ENCODE measurements at places on chromosomes 7 and 10. TPM values are rescaled to one million over a fixed set of nuclear protein-coding genes. Genes with fewer than 3 reads are reported as not detected.
A peak's percentile ranks its signal among the peaks of the same experiment; 100 is the strongest.

The SPDYE11 gene
- not detected for total RNA-seq

The LRRN3 gene
- total RNA-seq, result 0.90 TPM

The STEAP2 gene
- 0.05 TPM for total RNA-seq

The ZNF467 gene
- total RNA-seq, result 5.4 TPM

The ADO gene
- 17.1 TPM for total RNA-seq

The CPA1 gene
- not detected for total RNA-seq

The PGAM1 gene
- 92.6 TPM for total RNA-seq

The HMX3 gene
- 0.33 TPM for total RNA-seq

The SCIN gene
- not detected for total RNA-seq

The ZNF239 gene
- 0.85 TPM for total RNA-seq

DNA sequence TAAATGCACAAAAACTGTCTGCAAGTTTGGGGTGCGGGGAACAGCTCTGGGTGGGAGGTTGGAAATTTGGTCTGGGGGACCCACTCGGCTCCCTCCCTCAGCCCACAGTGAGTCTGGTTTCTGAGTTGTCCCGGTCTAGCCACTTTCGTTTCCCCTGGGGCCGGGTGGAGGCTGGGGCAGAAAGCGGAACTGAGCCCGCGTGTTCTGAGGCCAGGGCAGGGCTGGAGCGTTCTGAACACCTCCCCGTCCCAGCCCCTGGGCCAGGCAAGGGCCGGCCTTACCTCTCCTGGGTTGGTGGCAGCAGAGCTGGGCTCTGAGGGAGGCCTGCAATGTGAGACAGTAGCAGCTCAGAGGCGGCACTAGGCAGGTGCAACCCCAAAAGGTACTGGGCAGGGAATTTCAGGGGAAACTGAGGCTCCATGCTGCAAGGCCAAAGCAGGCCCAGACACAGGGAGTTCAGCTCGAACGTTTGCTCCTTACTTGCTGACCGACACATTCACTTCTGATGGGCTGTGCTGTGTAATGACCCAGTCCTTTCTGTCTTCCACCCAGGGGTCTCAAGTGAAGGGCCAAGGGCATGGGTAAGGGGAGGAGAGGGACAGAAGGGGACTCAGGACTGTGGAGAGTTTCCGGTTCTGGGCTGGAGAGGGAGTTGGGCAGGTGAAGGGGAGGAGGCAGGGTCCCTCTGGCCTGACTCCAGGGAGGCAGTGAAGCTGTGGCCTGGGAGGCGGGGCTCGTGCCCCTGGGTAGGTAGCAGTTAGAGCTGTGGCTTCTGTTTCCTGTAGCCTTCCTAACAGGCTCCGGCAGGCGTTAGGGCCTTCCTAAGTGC is 3.0 kb downstream of the IRF5 start:
- DNase-seq, result peak; percentile 34

DNA sequence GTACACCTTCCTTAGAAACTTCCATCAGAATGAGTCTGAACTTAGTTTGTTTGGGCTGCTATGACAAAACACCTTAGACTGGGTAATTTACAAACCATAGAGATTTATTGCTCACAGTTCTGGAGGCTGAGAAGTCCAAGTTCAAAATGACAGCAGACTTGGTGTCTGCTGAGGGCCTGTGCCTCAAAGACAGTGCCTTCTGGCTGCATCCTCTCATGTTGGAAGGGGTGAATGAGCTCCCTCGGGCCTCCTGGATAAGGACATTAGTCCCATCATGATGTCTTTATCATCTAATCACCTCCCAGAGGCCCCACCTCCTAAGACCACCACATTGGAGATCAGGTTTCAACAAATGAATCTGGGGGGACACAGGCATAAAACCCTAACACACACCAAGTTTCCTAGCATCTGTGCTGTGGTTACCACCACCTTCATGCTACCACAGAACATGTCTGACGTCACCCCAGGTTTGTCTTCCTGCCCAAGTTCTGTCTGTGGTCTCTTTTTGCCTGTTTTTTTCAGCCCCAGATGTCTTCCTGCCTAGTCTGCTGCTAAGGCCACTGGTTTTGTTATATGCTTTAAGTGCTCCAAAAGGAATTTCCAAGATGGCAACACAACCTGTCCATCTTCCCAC is 150.9 kb upstream of the COBL start:
- DNase-seq, result no peak

DNA sequence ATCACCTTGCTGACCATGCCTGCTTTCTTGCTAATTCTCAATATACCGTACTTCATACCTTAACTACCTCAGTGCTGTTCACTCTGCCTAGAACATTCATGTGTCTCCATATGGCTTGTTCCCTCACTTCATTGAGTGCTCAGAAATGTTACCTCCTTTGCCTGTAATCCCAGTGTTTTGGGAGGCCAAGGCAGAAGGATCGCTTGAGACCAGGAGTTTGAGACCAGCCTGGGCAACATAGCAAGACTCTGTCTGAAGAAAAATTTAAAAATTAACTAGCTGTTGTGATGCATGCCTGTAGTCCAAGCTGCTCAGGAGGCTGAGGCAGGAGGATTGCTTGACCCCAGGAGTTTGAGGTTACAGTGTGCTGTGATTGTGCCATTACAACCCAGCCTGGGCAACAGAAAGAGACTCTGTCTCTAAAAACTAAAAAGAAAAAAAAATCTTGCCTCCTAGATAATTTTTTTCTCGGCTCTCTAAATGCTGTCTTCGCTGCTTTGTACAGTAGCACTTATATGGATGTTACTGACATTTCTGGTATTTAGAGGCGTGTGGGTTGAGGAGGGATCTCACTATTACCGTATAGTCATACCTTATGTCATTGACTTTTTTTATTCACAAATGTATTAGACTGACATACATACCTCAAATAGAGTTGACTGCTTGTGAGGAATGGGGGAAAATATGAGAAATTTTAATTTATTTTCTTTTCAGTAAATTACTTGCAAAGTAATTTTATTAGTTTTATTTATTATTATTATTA is 63.7 kb downstream of the LCOR start:
- DNase-seq, result no peak

- DNase-seq, result peak; percentile 51
These were observed 17.7 kb downstream of the GIMAP5 start for GRCh38 chr7:150754951-150755350.

- no peak for DNase-seq
These were observed 139.5 kb downstream of the PLCE1 start for GRCh38 chr10:94133239-94133638.

DNA sequence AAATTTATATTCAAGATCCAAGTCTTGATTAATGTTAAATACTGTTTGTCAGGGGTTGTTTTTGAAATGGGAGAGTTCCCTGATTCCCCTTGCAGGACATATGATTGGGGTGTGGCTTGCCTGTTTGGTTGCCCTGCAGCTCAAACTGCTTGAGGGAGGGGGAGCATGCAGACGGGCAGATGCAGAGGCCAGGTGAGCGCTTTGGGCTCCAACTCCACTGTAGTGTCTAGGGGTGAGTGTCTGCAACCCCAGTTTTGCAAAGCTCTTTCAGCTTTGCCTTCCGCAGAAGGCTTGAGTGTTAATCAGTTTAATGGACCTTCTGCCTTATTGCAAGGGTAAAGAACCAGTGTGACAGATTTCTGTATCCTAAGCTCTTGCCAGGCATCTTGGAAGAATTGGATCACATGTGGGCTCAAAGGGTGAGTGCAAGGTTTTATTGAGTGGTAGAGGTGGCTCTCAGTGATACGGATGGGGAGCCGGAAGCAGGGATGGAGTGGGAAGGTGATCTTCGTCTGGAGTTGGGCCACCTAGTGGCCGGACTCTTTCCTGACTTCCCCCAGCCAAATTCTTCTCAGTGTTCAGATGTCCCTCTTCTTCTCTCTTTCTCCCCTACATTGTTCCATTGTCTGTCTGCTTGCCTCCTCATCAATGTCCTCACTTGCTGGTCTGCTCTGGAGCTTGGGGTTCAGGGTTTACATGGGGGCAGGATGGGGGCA is 479.7 kb downstream of the ATRNL1 start:
- DNase-seq, result no peak

GRCh38 chr7:71454981-71455380 is 323.0 kb downstream of the GALNT17 start:
- no peak for DNase-seq

- DNase-seq, result no peak
These were observed 12.6 kb downstream of the FKBP6 start for GRCh38 chr7:73340514-73340913.

DNA sequence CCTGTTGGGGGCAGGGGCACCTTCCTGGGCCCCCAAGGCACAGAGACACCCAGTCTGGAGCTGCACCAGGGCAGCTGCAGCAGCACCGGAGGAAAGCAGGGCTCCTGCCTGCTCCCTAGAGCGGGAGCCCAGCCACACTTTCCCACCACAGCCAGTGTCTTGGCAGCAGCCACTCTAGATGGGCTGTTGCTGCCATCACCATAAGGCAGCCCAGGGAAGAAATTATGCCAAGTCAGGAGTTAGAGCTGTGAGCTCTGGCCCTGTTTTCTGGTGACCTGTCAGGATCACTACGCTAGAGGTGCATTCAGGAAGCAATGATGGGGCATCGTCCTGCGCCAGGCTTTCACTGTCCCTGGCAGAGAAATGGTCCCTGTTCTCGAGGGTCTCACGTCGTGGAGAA is 38.0 kb upstream of the ZNRF2 start:
- no peak for DNase-seq

DNA sequence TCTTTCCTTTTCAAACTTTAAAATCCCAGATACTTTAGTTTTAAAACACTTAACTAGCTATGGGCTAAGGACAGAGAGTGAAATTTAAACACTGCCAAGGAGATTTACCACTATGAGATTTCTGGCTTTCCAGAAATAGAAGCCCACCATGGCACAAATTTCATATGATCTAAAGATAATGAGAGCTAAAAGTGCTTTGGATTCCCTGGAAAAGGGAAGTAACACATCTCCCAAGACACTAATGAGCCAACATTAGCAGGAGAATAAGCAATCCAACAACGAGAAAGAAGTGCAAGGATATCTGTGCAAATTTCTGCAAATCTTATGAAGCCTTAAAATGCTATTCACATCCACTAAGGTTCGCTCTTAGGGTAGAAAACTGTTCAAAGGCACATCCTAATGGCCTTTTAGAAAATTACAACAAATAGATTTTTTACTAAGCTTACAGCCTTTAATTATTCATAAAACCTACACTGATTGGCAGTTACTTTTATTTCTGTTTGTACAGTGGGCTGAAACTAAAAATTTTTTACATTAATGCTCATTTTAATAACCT is 100.3 kb downstream of the RAPGEF5 start:
- no peak for DNase-seq

DNA sequence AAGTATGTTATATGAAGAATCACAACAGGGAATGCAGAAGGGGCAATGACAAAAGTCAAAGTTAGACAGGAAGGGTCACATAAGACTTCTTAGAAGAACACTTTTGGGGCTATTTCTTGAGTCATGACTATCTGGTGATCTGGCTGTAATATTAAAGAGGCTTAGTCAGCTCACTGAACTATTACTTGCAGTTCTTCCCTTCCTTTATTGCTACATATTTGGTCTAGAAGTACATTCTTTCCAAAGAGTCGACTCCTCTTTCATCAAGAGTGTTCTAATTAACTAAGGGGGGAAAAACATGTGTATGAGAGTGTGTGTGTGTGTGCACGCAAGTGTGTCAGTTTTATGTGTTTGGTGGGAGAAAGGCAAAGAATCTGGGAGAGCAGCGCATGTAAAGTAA is 247.3 kb upstream of the LRRTM3 start:
- DNase-seq, result no peak

GRCh38 chr10:33295851-33296250 is 38.6 kb downstream of the NRP1 start:
- no peak for DNase-seq

DNA sequence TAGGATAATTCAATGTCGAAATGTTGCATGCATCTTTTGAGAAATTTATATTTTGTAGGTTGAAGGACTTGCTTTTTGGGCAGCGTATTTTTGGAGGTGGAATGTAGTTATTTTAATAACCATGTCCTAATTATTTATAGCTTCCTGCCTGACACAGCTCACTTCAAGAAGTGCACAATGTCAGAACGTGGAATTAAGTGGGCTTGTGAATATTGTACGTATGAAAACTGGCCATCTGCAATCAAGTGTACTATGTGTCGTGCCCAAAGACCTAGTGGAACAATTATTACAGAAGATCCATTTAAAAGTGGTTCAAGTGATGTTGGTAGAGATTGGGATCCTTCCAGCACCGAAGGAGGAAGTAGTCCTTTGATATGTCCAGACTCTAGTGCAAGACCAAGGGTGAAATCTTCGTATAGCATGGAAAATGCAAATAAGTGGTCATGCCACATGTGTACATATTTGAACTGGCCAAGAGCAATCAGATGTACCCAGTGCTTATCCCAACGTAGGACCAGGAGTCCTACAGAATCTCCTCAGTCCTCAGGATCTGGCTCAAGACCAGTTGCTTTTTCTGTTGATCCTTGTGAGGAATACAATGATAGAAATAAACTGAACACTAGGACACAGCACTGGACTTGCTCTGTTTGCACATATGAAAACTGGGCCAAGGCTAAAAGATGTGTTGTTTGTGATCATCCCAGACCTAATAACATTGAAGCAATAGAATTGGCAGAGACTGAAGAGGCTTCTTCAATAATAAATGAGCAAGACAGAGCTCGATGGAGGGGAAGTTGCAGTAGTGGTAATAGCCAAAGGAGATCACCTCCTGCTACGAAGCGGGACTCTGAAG is 620 bp downstream of the ZRANB1 start:
- no peak for DNase-seq

GRCh38 chr7:92634924-92635519 is 44.8 kb upstream of the FAM133B start:
- DNase-seq, result no peak

GRCh38 chr10:42150428-42151061 is 487.8 kb downstream of the ZNF33B start:
- no peak for DNase-seq

DNA sequence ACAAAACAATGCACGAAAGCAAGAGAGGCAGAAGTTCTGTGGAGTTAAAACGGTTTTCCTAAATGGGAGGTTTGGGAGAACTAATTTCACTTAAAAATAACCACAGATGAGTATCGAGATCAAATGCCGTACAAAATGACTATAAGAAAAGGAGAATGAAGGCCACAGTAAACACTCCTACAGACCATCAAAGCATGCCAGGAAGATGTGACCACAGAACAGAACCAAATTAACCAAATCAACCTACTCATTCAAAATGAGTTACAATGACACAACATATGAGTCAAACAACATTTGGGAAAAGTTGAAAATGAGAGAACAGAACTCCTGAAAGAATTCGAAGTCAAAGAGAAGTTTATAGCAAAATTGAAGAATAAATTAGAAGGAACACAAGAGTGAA is 24.3 kb upstream of the DOCK1 start:
- no peak for DNase-seq

DNA sequence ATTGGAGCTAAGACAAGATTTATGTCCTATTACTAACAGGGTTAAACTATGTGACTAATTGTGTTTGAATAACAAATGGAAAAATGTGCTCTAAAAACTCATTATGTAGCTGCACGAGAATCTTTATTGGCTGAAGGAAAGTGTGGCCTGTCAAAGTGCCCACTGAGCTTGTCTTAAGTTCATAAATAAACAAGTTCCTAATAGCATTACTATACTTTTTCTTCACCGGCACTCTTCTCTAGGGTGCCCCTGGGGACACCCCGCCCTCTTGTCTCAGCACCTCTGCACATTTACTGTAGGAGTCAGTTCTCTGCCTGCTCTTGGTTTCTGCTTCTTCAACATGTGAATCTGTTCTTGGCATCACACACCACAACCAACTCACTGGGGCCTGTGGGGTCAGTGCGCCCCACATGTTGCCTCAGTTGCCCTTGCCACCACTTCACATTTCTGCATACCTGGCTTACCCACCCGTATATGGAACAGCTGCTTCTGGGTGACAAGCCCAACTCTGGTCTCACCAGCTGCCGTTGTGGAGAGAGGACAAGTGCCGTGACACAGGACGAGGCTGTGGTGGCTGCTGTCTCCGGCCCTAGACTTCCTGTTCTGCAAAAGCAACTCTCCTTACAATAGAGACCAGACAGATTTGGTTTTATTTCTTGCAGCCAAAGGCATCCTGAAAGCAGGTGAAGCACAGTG is 96.3 kb upstream of the DDC start:
- DNase-seq, result peak; percentile 31
